Stimulated activated CD4-positive, alpha-beta T cell treated with anti-CD3 and anti-CD28 coated beads, Interleukin-2, amount 100 ng/mL, for 24 hours (primary cell): ENCODE measurements at places on chromosomes 2 and 18.

- no peak for DNase-seq
Measured at GRCh38 chr2:1544478-1545069, 131.3 kb downstream of the TPO start.

GRCh38 chr2:227661025-227661649 is 5.5 kb upstream of the SCYGR5 start:
- no peak for DNase-seq

DNA sequence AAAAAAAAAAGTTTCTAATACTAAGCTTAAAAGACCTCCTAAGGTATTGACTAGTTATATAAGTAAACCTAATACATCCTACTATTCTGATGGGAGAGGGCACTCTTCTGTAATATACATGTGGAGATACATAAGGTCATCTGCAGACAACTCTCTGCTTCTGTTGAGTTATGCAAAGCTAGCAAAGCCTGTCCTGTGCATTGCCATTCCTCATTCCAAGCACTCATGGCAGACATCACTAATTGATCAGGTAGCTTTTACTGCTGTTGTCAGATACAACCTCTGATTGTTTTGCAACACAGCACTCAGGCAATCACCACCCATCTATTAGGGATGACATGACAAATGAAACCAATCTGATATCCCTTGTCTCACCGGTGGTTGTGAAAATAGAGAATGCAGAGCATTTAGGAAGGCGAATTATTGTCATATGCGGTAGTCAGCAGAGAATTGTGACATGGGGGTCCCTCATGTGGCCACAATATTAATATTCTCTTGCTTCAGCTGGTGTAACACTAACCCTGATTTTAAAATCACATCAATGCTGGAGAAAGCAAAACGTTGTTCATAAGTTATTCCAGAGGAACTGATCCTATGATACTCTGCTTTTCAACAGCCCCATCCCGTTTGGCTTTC is 416.5 kb upstream of the GYPC start:
- DNase-seq = no peak

DNA sequence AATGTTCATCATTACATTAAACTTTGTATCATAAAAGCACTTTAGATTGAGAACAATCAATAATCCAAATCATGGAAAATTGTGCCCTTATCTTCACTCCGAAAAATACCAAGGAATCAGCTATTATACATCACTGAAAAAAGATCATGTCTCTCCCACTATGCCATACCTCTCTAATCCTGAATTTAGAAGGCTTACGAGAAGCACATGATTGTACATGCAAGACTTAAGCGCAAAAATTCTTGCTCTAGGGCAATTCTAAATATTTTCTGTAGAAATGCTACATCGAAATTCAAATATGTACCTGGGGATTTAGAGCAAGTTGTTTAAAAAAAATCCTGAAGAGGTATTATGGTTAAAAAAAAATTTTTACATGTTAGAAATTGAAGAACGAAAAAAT is 1.3 kb downstream of the CYTIP start:
- DNase-seq = no peak

GRCh38 chr2:2026252-2026831 is 282.0 kb upstream of the PXDN start:
- no peak for DNase-seq

DNA sequence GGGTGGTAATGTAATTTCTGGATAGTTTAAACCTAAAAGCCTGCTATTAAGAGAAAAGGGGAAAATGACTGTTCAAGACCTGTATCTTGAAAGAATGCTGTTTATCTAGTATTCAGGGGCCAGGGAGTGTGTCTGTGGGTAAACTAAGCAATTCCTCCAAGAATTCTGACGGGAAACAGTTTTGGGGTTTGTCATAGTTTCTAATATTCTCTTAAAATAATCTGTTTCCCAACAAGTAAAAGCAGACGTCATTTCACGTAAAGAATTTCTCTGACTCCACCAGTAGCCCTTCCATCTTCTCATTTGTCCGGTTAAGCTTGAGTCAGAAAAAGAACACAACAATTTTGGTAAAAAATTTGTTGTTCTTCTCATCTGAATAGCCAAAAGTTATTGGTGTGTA is 232.1 kb upstream of the EPAS1 start:
- DNase-seq = no peak

DNA sequence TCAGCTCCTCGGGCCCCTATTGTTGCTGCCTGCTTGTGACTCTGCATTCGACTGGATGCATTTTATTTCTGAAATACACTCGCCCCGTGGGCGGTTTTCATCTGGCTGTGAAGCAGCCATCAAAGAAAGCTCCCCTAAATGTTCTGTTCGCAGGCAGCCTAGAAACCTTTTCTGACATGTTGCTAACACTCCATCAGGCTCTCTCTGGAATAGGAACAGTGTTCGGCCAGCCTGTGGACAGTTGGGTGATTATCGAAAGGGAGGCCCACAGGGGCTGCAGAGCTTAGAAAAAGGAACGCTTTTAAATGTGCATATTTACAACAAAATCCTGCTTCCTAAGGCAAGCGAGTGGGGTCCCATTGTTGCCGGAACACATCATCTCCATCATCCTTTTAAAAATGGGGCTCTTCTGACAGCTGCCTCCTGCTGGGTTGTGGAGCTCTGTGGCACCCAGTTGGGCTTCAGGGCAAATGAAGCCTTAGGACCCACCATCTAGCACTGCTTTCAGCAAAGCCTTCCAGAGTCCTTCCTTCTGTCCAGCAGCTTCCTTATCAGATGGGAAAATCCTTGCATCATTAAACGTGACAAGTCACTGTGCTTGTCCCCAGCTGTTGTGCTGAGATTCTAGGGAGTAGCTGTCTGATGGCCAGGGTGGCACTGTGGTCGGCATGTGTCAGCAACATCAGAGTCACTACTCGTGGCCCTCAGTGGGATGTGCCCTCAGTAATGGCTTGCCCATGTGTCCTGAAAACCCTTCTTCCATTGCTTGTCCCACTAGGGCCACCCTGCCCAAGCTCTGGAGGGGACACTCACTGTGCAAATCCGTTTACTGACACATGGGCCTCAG is 102.6 kb downstream of the GBX2 start:
- DNase-seq = no peak

- peak; percentile 20 for DNase-seq
Measured at GRCh38 chr2:168751104-168751740, 51.2 kb upstream of the NOSTRIN start.

DNA sequence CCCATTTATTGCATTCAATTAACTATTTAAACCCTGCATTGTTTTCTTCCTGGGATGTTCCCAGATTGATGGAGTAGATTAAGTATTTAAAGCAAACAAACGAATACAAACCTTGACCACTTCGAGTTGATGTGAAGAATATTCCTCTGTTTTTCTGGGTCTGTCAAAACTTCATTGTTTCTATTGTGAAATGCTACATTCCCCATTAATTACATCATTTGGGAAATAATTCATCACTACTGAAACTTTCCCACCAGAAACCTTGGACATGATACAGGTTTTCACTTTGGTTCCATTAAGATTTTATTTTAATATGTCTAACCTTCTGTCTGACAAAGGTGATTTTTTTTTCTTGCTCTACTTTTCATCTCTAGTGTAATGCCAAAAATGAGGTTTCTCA is 365.1 kb upstream of the ETAA1 start:
- no peak for DNase-seq

GRCh38 chr18:2168022-2168421 is 403.3 kb downstream of the METTL4 start:
- DNase-seq = no peak

- DNase-seq = no peak
Measured at GRCh38 chr2:196074631-196075030, 6.0 kb upstream of the DNAH7 start.

- DNase-seq = no peak
Measured at GRCh38 chr18:12431561-12431960, 23.8 kb downstream of the PRELID3A start.

DNA sequence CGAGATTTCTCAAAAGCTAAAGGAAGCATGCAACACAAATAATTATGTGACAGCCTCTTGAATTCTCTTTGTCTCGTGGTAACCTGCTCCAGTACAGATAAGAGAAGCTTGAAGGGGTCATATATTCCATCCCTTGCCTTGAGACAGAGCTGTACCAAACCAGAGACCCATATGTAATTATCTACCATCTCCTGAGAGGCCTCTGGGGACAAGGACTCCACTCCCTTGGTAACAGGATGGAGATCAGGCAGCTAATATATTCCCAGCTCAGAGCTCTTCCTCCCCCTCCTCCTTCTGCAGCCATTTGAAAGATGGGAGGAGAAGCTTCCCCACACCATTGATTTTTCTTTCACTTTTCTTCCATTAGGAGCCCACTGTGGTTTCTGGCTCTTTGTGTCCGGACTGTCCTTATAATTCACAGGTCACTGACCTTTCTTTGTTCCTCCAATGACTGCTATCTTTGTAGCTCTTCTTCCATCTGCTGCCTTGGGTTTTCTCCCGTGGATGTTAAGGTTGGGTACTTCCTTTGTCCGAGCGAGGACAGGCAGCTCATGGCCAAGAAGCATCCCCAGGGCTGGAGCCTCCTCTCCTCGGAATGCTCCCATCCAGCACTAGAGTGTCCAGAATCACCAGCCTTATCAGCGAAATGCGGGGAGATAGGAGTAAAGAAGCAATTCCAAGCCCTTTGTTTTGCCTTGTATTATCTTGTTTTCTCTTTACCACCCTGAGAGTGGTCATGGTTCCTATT is 72.6 kb upstream of the STPG4 start:
- DNase-seq = no peak

DNA sequence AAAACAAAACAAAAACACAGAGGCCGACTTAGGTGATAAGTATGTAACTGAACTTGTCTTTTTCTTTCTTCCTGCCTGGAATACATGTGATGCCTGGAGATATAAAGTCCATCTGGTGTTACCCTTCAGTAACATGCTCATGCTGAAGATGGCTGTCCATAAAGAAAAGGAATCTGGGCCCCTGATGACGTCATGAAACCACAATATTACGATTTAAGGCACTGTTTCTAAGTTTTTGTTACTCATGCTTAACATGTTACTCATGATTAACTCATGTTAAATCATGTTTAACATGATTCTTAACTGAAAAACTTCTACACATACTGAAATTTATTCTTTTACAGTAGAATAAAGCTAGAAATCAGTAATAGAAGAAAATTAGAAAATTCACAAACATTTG is 49.0 kb downstream of the STRADB start:
- no peak for DNase-seq
